ENCODE measurements at places on chromosomes 3 and 15. TPM values are rescaled to one million over a fixed set of nuclear protein-coding genes. Genes with fewer than 3 reads are reported as not detected.

DNA sequence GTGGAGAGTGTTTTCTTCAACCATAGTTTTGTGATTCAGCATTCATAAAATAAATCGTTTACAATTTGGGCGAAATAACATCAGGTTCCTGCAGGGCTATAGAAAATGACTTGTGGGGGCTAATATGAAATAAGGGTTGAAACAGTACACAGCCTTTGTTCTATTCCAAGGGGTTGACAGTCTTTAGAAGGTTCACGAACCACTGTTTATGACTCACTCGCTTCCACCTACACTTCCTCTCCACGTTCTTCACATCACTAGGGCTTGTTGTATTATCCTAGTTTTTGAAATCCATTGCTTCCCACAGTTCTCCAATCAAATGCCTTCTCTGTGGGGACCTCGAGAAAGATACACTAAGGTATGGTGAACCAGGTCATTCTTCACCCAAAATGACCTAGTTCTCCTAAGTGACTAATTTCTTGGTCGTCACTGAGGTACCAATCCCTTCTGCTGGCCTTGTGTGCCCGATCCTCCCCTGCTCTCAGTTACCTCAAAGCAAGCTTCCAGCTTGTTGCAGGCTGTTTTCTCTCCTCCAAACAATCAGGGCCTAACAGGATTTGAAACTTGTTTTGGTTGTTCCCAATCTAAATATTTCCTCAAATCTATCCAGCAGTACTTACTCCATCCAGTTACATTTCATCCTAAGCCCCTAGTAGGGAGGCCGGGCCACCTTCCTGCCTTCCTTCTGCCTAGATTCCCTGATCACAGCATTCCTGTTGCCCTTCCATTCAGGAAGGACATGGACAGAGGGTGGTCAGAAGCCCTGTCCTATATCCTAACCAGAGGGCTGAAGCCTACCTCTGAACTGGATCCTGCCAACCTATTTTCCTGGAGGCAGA lies 23.1 kb upstream of the TBL1XR1 start:
- DNase-seq, result no peak

GRCh38 chr15:56653107-56653506 lies 80.2 kb downstream of the ZNF280D start:
- DNase-seq, result no peak

DNA sequence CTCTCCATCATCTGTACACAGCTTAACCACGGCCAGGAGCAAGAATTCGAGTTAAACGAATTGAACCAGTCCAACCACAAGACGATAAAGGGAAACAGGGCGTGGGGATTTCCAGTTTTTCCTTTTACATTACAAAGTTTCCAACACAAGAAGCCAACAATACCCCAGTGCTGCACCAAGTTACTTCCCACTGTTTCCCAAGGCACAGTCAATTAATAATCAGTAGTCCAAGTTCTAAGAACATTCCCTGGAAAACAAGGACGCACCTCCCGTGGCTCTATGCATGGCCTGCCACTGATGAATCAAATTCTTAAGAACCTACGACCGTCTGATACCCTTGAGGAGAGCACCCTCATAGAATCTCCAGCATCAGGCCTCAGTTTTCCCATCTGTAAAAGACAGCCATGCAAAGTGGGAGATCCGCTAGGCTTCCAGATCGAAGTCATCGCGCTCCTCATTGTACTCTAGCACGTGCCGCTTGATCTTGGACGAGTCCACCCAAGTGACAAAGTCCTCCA lies 774 bp downstream of the IMP3 start:
- no peak for DNase-seq

GRCh38 chr3:37236024-37236423 lies 61.6 kb upstream of the LRRFIP2 start:
- no peak for DNase-seq

Gene UROC1
- not detected for polyA plus RNA-seq

DNA sequence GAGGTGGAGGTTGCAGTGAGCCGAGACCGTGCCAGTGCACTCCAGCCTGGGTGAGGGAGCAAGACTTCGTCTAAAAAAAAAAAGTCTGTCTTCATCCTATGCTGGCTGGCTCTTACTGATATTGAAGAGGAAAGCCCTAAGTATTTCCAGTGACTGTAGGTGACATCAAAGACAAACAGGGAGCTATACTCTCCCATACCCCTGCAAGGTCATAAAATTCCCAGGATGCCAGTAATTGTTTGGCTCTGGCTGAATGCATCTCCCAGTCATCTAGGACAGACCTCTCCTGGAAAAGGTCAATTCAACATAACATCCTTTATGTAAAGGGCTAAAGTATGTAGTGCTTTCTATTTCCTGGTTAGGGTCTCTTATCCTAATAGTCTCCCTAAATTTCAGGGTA lies 8.0 kb downstream of the ZBBX start:
- no peak for DNase-seq

- DNase-seq, result no peak
These were observed 41.4 kb downstream of the NFKBIZ start for GRCh38 chr3:101890716-101891115.

Gene NAALADL2
- 0.68 TPM for polyA plus RNA-seq

DNA sequence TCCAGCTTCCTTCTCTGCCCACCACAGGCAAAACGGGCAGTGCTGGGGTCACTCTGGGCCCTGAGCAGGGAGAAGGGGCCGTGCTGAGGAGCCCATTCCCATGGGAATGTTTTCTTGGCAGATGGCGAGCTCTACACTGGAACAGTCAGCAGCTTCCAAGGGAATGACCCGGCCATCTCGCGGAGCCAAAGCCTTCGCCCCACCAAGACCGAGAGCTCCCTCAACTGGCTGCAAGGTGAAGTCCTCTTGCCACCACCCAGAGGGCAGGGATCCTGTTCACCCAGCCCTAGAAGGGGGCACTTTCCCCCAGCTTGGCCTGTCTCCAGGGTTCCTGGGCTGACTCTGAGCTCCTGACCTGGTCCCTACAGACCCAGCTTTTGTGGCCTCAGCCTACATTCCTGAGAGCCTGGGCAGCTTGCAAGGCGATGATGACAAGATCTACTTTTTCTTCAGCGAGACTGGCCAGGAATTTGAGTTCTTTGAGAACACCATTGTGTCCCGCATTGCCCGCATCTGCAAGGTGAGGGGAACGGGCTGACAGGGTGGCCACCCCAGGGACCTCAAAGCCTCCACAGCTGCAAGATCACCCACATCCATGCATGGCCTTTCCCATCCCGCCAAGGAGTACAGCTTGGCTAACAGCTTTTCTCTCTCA lies 12.4 kb downstream of the CIB1 start:
- DNase-seq, result peak; percentile 63

DNA sequence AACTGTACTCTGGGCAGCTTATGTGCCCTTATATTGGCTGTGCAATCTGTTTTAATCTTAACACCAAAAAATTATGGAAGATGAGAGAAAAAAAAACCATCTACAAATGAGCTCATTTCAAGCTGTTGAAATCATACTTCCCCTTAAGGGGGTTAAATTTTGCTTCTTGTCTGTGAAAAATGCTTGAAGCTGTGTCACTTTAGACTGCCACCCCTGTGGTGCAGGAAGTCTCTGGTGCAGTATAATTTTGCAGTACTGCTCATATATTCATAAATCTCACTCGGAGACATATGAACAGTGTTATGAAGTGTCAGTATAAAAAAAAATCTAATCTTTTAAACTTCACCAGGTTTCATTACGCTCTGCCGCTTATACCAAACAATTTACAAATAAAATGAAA lies 30.4 kb upstream of the FEZF2 start:
- no peak for DNase-seq

- DNase-seq, result no peak
These were observed 111.0 kb upstream of the RAP2B start for GRCh38 chr3:153050978-153051377.

DNA sequence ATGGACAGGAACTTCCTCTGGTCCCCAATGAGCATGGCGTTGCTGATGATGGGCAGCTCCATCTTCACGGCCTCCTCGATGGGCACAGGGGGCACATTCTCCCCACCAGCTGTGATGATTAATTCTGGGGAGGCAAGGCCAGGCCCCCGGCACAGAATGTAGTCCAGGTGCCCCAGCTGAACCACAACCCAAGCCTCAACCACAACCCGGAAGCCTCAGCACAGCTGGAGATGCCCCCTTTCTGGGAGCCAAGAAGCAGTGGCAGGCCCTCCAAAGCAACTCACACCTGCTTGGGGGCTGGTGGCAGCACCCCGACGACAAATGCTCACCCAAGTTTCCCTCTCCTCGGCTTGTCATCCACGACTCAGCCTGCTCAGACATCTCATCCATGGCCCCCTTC lies 25.2 kb downstream of the IDH3A start:
- no peak for DNase-seq

DNA sequence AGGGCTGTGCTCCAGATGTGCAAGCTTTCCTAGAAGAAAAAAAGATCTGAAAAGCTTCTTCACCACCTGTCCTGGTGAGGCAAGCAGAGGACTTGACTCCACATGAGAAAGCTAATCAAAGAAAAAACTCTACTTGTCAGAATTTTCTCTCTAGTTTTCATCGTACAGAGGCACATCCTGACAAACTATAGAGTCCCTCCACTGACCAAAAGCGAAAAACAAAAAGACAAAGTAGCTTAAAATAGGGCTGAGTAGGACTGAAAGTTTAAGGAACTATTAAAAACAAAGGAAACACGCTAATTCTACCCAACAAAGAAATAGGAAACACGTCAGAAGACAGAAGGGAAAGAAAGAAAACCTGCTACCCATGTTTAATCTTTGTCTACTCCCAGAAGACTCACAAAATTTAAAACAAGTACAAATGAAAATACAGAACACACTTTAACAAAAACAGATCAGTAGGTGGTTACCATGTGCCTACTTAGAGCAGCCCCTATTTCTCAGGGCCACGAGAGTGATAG lies 26.5 kb downstream of the NANOGP8 start:
- no peak for DNase-seq

GRCh38 chr3:65170390-65171042 lies 482.7 kb upstream of the ADAMTS9 start:
- DNase-seq, result peak; percentile 92

GRCh38 chr15:90062023-90062442 lies 40.2 kb downstream of the IDH2 start:
- DNase-seq, result no peak

Gene POC1A
- 2.9 TPM for polyA plus RNA-seq

DNA sequence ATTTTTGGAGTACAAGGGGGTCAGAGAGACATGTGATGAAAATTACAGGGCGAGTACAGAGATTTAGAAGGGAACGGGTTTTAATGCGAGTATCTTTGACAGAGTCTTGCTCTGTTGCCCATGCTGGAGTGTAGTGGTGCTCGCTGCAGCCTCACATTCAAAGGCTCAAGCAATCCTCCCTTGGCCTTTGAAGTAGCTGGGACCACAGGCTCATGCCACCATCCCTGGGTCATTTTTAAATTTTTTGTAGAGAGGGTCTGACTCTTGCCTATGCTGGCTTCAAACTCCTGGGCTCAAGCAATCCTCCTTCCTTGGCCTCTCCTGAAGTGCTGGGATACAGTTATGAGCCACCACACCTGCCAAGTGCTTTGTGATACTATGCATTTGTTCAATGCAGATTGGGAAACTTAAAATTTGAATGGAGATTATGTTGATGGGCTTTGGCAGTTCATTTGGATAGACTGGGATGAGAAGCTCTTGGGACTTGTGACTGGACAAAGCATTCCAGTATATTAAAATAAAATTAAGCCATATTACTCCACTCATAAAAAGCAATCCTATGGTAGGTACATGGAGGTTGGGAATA lies 4.0 kb upstream of the LMLN start:
- DNase-seq, result no peak

DNA sequence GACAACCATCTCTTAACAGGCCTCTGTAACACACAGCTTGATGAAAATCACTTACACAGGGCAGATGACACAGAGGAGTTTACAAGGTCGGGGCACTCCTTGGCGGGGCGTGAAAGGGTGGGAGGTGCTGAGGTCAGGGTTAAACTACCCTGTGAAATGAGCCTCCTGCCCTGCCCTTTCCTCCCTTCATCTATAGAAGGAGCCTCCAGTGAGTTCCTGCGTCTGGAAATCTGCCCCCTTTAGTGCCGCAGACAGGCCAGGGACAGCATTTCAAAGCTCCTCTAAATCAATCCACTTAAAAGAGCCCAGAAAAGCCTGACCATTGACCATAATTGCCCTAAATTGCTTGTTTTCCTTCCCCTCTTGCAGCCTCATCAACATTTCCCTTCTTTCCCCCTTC lies 1.9 kb downstream of the ROBO1 start:
- DNase-seq, result no peak

DNA sequence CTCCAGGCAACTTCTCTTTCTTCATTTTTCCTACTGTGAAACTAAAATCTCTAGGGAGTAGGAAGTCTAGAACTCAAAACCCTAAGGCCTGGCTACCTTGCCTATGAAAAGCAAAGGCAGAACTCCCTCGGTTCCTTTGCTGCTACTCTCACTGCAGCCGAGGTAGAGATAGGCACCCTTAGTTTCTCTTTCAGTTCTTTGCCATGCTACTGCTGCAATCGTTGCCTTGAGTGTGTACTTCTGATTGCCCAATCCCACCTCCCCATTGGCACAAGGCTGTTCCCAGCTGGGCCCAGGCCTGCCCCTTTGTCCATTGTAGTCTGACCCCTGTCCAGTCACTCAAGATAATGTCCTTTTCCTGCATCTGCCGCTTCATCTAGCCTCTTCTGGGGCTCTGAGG lies 92.3 kb upstream of the MRPS22 start:
- no peak for DNase-seq

- no peak for DNase-seq
These were observed 59.1 kb downstream of the FBLN2 start for GRCh38 chr3:13607821-13608597.

DNA sequence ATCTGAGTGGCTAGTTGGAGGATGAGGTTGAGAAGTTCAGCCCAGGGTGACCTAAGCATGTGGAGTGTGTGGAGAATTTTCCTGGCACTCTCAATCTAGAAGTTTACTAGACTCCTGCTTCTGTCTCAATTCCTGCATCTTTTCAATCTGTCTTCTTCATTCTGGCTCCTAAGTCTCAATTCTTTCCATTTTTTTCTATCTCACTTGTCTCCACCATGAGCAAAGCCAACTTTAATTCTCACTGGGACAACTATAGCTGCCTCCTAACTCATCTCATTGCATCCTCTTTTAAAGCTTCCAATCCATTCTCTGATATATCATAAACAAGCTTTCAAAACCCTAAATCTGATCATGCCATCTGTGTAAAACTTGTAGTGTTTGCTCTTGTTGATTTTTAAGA lies 569.3 kb downstream of the NAALADL2 start:
- DNase-seq, result no peak

Gene SMCO1
- polyA plus RNA-seq, result 4.1 TPM

DNA sequence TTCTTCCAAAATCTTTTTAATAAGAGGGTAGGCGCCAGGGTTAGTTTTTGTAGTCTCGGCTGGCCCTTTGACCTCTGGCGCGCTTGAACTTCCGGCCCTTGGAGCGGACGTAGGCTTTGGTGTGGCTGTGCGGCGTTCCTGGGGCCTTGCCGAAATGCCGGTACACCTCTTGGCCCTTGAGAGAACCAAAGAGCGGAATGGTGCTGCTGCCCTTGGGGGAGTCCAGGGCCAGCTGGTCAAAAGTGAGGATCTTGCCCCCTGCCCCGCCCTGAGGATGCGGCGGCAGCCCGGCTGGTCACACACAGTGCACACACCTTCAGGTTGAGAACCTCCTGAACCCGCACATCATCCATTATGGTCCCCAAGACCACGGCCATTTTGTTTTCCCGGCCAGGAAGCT lies 20.0 kb upstream of the CHRNB4 start:
- no peak for DNase-seq

- DNase-seq, result peak; percentile 97
These were observed at the start of gene SEC11A for GRCh38 chr15:84716036-84716732. TSS of gene SEC11A (minus strand) at chr15:84716139. CDS start at chr15:84716075, 64 bp downstream.
